ENCODE measurements at places on chromosomes 16 and 17.

- no peak for DNase-seq
Measured at GRCh38 chr17:12732366-12732765, 56.9 kb upstream of the ARHGAP44 start.

GRCh38 chr16:69865701-69866100, 85.4 kb upstream of the CLEC18A start:
- no peak for DNase-seq

- peak; percentile 36 for DNase-seq
Measured at GRCh38 chr16:15682105-15682570, 32.1 kb downstream of the NDE1 start.

GRCh38 chr17:76080768-76081287, 1.8 kb downstream of the ZACN start:
- no peak for DNase-seq

- no peak for DNase-seq
Measured at GRCh38 chr17:63387656-63388340, 58.3 kb downstream of the CYB561 start.
